ENCODE measurements at places on chromosomes 12 and 14. TPM values are rescaled to one million over a fixed set of nuclear protein-coding genes. Genes with fewer than 3 reads are reported as not detected.

The FITM1 gene
- total RNA-seq = 178 TPM

The SMIM41 gene
- 0.95 TPM for total RNA-seq

The PLA2G1B gene
- total RNA-seq = not detected

The CLEC1B gene
- not detected for total RNA-seq

The LRIG3 gene
- 8.7 TPM for total RNA-seq

The TMCC3 gene
- total RNA-seq = 5.1 TPM

The SLC16A7 gene
- total RNA-seq = 88.4 TPM

The ERP27 gene
- 0.49 TPM for total RNA-seq

The LGR5 gene
- not detected for total RNA-seq

The DLGAP5 gene
- total RNA-seq = 0.89 TPM

The CLEC2A gene
- not detected for total RNA-seq

The PDE3A gene
- 99.7 TPM for total RNA-seq

The MUCL1 gene
- total RNA-seq = not detected

The PAPLN gene
- 6.1 TPM for total RNA-seq

The NYNRIN gene
- 11.5 TPM for total RNA-seq

The RNF31 gene
- total RNA-seq = 29.2 TPM

The CBLN3 gene
- total RNA-seq = 2.5 TPM

The KRT73 gene
- not detected for total RNA-seq
